Suprapubic skin (tissue), 4 donors: ENCODE measurements at places on chromosomes 16 and 17. TPM values are rescaled to one million over a fixed set of nuclear protein-coding genes. Genes with fewer than 3 reads are reported as not detected.

Gene RCVRN
- total RNA-seq: 0.42 TPM

DNA sequence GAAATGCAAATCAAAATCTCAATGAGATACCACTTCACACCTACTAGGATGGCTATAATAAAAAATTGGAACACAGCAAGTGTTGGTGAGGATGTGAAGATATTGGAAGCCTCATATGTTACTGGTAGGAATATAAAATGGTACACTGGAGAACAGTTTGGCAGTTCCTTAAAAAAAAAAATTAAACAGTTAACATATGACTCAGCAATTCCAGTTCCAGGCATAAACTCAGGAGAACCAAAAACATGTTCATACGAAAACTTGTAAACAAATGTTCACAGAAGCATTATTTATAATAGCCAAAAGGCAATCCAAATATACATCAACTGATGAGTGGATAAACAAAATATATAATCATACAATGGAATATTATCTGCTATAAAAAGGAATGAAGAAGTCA, 28.2 kb downstream of the ZNF652 start:
- no peak for DNase-seq

- no peak for DNase-seq
Measured at GRCh38 chr16:67198238-67198734, 645 bp upstream of the ELMO3 start.

Gene CLDN7
- total RNA-seq: 14.1 TPM

DNA sequence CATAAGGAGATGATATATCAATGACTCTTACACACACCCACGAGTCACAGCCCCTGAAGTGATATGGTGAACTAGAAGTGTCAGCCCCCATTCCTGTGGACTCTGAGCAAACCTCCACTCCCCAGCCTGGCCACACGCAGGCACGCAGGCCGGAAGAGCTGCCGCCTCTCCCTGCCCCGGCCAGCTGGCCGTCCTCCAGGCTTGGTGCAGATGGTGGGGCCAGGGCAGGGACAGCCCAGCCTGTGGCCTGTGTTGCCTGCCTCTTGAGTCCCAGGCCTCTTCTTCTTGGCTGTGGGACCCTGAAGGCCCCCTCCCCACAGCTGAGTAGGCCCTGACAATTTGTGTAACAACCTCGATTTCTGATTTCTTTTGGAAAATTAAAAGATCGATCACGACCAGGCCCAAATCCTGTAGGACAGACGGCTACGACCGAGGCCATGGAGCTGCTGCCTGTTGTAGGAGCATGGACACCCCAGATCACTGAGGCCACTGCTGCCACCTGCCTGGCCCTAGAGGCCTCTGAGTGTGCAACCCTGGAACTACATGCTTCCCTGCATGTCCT, 10.0 kb upstream of the MPRIP start:
- no peak for DNase-seq

GRCh38 chr16:29705030-29705429, 26.1 kb downstream of the QPRT start:
- DNase-seq: no peak

DNA sequence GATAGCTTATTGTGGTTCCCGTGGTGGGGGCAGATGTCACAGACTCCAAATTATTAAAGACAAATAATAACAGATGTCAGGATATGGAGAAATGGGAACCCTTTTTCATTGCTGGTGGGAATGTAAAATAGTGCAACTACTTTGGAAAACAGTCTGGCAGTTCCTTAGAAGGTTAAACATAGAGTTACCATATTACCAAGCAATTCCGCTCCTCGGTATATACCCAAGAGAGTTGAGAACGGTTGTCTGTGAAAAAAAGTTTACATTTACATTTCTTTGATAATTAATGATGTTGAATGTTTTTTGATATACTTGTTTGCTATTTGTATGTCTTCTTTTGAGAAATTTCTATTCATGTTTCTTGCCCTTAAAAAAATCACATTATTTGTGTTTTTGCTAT, 41.2 kb downstream of the OR1D5 start:
- no peak for DNase-seq

- no peak for DNase-seq
Measured at GRCh38 chr17:16488968-16489337, 3.0 kb downstream of the LRRC75A start.

- DNase-seq: no peak
Measured at GRCh38 chr16:5234295-5235050, 136.9 kb upstream of the EEF2KMT start.

DNA sequence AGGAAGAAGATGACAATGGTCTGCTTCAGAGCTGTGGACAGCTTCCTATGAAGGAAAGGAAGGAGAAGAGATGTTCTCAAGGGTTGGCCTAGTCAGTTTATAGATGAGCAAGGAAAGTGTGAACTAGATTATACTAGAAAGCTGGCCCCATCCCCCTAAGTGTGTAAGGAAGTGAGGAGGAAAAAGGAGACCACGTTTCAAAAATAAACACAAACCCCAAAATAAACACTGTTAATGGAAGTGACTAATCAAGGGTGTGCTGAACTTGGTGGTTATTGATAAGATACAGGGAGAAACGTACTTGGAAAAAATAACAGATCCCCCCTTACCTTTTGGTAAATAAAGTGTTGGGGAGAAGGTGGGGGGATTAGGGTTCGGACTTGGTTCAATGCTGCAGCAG, 267.1 kb downstream of the SOX9 start:
- DNase-seq: no peak

DNA sequence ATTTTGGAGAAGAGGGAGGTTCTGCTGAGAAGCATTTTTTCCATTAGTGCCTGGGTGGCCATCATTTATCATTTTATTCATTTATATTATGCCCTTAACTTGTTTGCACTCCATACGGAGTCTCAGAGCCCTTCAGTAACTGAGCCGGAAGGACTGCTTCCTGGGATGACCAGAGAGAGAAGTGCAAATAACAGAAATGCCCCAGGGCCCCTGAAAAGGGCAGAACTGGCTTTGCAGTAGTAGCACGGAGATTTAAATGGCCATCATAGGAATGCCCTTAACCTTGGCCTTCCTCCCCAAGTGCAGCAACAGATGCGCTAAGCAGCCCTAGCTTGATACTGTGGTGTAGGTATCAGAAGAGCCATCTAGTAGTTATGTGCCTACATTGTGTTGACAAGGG, 58.5 kb downstream of the NUP93 start:
- DNase-seq: no peak

DNA sequence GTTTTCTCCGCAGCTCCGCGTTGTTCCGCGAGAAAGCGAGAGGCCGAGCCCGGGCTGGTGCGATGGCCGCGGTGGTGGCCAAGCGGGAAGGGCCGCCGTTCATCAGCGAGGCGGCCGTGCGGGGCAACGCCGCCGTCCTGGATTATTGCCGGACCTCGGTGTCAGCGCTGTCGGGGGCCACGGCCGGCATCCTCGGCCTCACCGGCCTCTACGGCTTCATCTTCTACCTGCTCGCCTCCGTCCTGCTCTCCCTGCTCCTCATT, 404 bp downstream of the EMC6 start:
- no peak for DNase-seq

Gene CHST6
- 0.73 TPM for total RNA-seq

DNA sequence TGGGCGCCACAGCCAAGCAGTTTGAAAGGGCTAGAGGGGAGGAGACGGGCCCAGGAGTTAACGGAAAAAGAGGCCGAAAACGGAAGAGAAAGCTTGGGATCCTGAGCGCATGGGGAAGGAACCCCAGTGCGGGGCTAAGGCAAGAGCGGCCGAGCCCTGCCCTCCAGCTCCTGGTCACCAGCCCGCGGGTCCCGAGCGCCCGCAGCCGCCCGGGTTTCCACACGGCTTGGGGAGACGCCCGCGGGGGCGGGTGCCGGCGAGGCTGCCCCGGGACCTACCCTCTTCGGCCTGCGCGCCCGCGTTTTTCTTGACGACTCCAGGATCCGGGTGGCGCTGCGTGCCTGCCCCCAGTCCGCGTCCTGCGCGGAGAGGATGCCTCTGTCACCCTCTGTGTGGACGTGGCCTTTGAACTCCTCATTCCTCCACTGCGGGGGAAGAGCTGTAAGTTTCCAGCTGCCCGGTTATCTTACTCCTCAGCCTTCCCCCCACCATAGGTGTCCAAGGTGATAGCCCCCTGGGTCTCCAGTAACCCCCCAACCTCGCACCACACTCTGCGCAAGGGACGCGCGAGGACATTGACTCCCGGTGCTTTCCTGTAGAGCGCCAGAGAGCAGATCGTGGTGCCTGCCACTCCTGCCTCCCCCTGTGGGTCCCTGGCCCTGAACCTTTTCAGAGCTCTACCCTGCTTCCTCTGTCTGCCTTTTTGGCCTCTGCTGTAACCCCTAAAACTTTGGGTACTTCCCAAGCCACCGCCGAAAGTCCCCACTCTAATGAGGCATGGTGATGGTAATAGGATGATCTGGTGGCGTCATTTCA, 1.7 kb upstream of the CDH11 start:
- peak; percentile 69 for DNase-seq

DNA sequence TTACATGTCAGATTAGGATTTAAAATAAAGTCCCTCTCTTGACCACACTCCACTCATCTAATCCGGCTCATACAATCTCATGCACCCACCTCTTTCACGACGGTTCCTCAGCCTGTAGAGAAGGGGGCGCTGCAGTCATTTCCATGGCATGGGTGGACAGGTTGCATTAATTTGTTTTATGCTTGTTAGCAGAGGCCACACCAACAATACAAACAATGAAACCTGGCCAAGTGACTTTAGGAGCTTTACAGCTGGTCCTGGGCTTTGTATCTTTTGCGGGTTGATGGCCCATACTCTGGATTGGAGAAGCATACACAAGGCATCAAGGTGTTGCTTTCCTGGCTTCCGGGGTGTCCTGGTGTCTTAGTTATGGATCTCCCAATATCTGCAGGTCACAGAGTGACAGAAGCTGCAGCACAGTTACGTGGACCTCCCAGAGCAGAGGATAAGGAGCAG, 9.7 kb upstream of the SNF8 start:
- DNase-seq: no peak

Gene CRAMP1
- total RNA-seq: 24.1 TPM
